Left lung (tissue), 14 donors: ENCODE measurements at places on chromosomes 13 and 19. TPM values are rescaled to one million over a fixed set of nuclear protein-coding genes. Genes with fewer than 3 reads are reported as not detected.
A peak's percentile ranks its signal among the peaks of the same experiment; 100 is the strongest.

- H3K36me3 ChIP-seq = peaks cover 53% of the 10 kb centered on the region
- H3K27ac ChIP-seq = no peak overlapping the region
- H3K4me1 ChIP-seq = peaks cover 4% of the 10 kb centered on the region
- H3K27me3 ChIP-seq = no peaks in the 10 kb centered on the region
- no peak for DNase-seq
These were observed 5.1 kb upstream of the LIN7B start for GRCh38 chr19:49109051-49109450.

DNA sequence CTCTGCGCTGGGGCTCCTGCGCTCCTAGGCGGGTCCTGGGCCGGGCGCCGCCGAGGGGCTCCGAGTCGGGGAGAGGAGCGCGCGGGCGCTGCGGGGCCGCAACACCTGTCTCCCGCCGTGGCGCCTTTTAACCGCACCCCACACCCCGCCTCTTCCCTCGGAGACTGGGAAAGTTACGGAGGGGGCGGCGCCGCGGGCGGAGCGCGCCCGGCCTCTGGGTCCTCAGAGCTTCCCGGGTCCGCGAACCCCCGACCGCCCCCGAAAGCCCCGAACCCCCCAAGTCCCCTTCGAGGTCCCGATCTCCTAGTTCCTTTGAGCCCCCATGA lies at the start of gene GJB2:
GJB2 (minus strand) TSS at position 103 of the 326 bp plus-strand sequence. CDS start 3,357 bp downstream, outside the sequence.
- no peaks in the 10 kb centered on the region for H3K36me3 ChIP-seq
- peaks cover 68% of the 10 kb centered on the region for H3K27me3 ChIP-seq
- DNase-seq = no peak
- H3K4me1 ChIP-seq = peaks cover 32% of the 10 kb centered on the region
- H3K4me3 ChIP-seq = peak within 1 kb of the TSS; percentile 43

GRCh38 chr19:47377208-47377701 lies 28.1 kb downstream of the DHX34 start:
- no peak overlapping the region for H3K4me3 ChIP-seq
- H3K4me1 ChIP-seq = no peaks in the 10 kb centered on the region
- H3K36me3 ChIP-seq = no peaks in the 10 kb centered on the region
- DNase-seq = no peak
- no peaks in the 10 kb centered on the region for H3K27me3 ChIP-seq
- no peak overlapping the region for H3K27ac ChIP-seq

DNA sequence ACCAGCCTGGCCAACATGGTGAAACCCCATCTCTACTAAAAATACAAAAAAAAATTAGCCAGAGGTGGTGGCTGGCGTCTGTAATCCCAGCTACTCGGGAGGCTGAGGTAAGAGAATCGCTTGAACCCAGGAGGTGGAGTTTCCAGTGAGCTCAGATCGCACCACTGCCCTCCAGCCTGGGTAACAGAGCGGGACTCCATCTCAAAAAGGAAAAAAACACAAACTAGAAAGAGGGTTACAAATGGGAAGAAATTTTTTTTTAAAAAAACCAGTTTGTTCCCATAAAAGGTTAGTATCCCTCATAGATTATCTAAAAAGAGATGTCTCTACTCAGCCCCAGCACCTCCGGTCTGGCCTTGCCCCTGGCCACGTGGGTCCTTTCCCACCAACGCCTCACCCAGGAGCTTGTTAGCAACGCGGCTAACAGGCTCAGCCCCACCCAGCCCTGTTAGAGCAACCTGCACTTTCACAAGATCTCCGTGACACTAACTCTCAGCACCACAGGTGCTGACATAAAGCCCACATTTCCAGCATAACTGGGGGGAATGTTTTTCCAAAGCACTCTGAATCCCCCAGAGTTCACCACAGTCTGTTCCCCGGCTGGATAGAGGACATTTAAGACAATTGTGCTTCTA lies 4.3 kb downstream of the DMKN start:
- peak overlapping the region; percentile 63 for H3K27ac ChIP-seq
- peak; percentile 75 for DNase-seq
- H3K27me3 ChIP-seq = peaks cover 4% of the 10 kb centered on the region
- no peaks in the 10 kb centered on the region for H3K36me3 ChIP-seq
- peaks cover 7% of the 10 kb centered on the region for H3K4me1 ChIP-seq
- H3K4me3 ChIP-seq = peak overlapping the region; percentile 39

DNA sequence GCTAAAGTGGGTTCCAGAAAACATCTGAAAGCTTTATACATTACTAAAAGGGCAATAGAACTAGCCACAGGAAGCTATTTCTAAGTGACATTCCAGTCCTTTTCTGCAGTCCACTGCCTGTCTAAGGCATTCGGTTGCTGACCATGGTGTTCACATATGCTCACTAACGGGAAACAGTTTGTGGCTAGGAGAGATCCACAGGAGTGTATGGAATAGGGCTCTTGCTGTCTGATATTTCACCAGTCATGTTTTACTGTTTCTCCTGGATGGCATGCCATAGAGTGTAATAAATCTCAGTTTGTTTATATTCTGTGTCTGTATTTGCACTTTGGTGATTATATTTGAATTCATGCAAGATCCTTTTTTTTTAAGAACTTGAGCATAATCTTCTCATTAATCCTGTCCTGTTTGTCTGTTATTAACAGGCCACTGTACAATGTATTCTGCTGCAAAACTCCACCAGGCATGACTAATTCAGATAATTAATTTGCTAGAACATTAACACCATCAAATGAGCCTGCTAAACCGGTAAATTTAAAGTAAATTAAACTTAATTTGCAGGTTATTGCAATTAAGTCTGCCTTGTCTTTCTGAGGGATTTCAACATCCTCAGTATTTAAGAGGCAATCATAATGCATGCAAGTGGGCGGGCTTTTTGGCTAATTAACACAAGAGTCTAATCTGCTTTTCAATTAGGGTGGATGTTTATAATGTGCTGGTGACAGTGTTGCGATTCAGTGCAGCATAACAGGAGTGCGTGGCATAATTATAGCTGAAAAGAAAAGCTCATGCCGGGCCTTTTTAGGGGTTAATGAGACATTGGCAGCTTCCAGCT lies 201.3 kb downstream of the POU4F1 start:
- DNase-seq = no peak
- no peak overlapping the region for H3K4me3 ChIP-seq
- no peaks in the 10 kb centered on the region for H3K36me3 ChIP-seq
- no peaks in the 10 kb centered on the region for H3K27me3 ChIP-seq
- H3K4me1 ChIP-seq = no peaks in the 10 kb centered on the region

- no peak overlapping the region for H3K4me3 ChIP-seq
- H3K27me3 ChIP-seq = no peaks in the 10 kb centered on the region
- no peak overlapping the region for H3K27ac ChIP-seq
- no peak for DNase-seq
- no peaks in the 10 kb centered on the region for H3K4me1 ChIP-seq
- no peaks in the 10 kb centered on the region for H3K36me3 ChIP-seq
These were observed 176.8 kb downstream of the OXGR1 start for GRCh38 chr13:96817336-96817941.

DNA sequence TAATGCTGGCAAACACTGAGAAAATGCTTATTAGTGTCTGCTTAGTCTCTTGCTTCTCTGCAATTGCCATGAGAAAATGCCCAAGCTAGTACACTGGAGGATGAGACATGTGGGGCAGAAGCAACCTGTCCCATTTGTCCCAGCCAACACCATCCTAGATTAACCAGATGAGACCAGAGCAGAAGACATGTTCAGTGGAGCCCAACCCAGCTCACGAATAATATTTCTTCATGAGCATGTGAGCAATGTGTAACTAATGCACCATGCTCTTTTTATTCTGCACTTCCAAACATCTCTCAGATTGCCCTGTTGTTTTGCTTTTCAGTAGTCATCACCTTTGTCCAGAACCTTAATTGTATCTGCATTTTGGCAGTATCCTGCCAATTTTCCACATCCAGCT lies 21.4 kb downstream of the KL start:
- H3K4me3 ChIP-seq = no peak overlapping the region
- H3K4me1 ChIP-seq = peaks cover 39% of the 10 kb centered on the region
- no peaks in the 10 kb centered on the region for H3K27me3 ChIP-seq

DNA sequence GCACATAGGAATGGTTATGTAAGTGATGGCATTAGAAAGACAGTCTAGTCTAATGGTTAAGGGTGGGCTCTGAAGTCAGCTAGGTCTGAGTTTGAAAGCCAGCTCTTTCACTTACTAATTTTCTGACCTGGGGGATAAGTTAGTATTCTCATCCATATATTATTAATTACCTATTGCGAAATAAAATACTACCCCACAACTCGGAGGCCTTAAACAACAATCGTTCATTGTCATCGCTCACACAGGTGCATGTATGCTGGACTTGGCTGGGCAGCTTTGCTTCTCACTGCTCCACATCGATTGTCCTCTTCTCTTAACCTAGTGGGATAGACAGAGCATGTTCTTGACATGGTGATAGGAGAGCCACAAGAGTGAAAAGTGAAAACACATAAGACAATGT lies 54.7 kb downstream of the TNFSF11 start:
- no peak overlapping the region for H3K4me3 ChIP-seq
- no peak overlapping the region for H3K27ac ChIP-seq
- DNase-seq = no peak
- no peaks in the 10 kb centered on the region for H3K27me3 ChIP-seq
- no peaks in the 10 kb centered on the region for H3K4me1 ChIP-seq

DNA sequence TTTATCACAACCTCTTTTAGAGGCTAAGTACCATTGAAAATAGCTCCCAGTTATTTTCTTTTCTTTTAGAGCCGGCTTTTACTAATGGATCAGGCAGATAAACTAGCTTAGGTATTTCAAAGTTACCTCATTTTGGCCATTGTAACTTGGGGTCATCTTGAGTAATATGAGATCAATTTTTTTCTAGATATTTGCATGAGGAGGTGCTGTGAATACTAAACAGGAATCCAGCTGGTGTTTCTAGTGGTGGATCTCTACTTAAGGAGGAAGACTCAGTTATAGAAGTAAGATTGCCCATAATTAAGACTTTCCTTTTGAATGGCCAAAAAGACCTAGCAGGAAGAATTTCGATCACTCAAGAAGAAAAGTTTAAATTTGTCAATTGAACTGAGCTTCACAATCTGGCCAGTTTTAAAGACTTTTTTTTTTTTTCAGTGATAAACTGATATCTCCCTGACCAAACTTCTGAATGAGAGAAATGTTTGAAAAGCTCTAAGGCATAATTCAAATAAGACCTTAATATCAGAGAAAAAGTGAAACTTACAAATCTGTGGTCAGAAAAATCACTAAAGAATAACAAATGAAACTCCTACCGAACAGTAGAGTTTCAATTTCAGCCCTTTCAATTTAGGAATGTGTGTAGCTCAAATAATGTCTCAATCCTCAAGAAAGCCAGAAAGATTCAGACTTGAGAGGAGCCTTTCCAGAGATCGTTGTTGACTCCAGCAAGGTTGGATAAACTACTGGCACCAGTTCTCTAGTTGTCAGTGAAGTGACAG lies 11.6 kb upstream of the NAA16 start:
- no peak overlapping the region for H3K4me3 ChIP-seq
- no peaks in the 10 kb centered on the region for H3K4me1 ChIP-seq
- H3K36me3 ChIP-seq = no peaks in the 10 kb centered on the region
- no peaks in the 10 kb centered on the region for H3K27me3 ChIP-seq

DNA sequence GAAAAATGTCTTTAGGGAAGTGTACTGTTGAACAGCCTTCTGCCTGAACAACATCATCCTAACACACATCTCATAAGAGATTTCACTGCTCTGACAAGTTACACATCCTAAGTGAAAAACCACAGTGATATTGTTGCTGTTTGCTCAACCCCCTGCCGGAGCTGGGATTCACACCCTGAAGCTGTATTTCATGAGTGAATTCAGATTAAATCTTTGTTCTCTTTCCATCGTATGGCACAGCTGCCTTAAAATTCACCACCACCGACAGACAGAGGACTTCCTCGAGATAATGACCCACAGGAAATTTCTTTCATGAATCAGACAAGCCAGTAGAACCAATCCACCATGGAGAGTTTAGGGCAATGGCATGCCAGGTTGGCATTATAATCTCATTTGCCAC lies 280.8 kb downstream of the DCT start:
- DNase-seq = no peak
- H3K4me1 ChIP-seq = peaks cover 3% of the 10 kb centered on the region
- no peaks in the 10 kb centered on the region for H3K27me3 ChIP-seq
- H3K36me3 ChIP-seq = no peaks in the 10 kb centered on the region
- no peak overlapping the region for H3K4me3 ChIP-seq

DNA sequence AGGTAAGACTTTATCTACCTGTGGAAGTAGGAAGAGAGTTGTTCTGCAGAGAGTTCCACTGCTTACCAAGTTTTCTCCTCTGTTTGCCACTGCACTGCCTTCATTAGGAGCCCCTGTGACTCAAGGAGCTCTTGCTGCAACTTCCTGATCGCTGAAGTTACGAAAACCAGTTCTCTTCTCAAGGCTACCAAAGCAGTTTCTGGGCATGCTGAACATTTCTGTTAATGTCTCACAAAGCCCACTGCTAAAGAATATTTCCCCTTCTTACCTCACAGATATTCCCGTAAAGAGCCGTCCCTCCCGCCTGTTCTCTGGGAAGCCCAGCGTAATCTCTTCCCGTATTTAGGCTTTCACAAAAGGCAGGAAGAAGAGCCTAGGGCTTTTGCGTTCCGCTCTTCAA lies 82.6 kb upstream of the OXGR1 start:
- H3K4me1 ChIP-seq = peaks cover 3% of the 10 kb centered on the region
- no peaks in the 10 kb centered on the region for H3K36me3 ChIP-seq
- H3K27me3 ChIP-seq = no peaks in the 10 kb centered on the region
- peak overlapping the region; percentile 8 for H3K4me3 ChIP-seq
- peak overlapping the region; percentile 13 for H3K27ac ChIP-seq

GRCh38 chr19:27779954-27780353 lies 1433.0 kb downstream of the UQCRFS1 start:
- no peak for DNase-seq
- H3K36me3 ChIP-seq = no peaks in the 10 kb centered on the region
- H3K4me3 ChIP-seq = peak overlapping the region; percentile 5
- no peaks in the 10 kb centered on the region for H3K27me3 ChIP-seq

DNA sequence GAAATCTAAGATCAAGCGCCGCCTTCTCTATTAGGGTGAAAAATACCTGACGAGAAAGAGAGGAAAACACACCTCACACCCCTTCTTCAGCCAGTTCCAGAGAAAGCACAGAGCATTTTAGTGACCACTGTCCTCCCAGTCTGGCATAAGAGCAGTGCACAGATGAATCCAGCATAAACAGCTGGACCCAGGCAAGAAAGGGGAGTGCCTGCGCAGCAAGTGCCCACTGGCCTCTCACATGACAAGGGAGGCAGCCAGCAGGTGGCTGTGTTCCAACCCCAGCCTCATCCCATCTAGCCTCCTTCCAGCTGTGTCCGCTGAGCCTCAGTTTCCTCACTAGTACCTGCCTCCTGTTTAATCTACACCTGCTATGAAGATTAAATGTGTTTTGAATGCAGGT lies 8.0 kb downstream of the MED26 start:
- H3K4me3 ChIP-seq = no peak overlapping the region
- H3K36me3 ChIP-seq = no peaks in the 10 kb centered on the region
- no peak overlapping the region for H3K27ac ChIP-seq

Gene FREM2
- 12.4 TPM for total RNA-seq

Gene KLHL1
- total RNA-seq = not detected

Gene CCL25
- not detected for total RNA-seq
